ENCODE measurements at places on chromosomes 5 and 9.

DNA sequence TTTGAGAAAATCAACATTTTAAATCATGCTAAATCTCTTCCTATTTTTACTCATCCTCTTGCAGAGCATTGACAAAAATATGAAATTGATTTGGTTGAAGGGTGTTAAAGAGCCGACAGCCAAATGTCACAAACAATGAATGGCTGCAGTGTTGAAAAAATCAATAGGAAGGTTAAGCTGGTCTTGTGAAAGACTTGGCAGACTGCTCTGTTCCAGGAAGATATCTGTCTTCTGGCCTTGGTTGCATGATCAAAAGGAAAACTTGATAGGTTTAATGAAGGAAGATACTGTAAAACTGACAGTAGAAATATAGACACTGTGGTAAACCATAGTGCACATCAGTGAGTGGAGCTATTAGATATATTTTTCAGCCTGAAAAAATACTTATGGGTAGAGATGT lies 103.6 kb downstream of the PBX3 start:
- no peak for DNase-seq

DNA sequence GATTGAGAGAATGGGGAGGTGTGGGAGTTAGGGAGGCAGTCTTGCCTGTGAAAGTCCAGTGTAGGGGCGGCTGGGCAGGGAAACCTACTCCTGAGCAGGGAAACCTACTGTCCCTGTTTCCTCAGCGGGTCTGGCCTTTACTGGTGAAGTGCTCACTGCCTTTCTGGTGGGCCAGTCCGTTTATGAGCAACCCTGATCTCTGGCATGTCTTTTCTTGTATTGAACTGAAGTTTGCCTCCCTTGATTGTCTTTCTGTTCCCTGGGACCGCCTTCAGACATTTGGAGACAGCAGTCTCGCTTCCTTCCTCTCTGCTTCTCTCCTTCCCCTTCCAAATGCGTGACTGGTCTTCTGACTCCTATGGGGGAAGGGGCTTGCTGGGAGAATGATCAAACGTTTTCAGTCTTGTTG lies 2.9 kb downstream of the SNX18 start:
- no peak for DNase-seq

DNA sequence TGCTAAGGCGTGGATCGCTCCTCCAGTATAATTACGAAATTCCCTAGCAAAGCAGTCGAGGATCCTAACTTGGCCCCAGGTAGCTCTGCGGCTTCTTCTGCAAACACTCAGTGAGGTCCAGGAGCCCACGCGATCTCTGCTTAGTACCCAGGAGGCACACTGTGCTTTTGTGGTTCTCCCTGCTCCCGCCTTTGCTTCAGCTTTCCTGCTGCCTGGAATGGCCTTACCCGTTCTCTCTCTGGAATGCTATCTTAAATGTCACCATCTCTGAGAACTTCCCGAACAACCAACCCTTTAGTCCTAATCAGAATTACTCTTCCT lies 639 bp downstream of the INVS start:
- DNase-seq, result no peak

DNA sequence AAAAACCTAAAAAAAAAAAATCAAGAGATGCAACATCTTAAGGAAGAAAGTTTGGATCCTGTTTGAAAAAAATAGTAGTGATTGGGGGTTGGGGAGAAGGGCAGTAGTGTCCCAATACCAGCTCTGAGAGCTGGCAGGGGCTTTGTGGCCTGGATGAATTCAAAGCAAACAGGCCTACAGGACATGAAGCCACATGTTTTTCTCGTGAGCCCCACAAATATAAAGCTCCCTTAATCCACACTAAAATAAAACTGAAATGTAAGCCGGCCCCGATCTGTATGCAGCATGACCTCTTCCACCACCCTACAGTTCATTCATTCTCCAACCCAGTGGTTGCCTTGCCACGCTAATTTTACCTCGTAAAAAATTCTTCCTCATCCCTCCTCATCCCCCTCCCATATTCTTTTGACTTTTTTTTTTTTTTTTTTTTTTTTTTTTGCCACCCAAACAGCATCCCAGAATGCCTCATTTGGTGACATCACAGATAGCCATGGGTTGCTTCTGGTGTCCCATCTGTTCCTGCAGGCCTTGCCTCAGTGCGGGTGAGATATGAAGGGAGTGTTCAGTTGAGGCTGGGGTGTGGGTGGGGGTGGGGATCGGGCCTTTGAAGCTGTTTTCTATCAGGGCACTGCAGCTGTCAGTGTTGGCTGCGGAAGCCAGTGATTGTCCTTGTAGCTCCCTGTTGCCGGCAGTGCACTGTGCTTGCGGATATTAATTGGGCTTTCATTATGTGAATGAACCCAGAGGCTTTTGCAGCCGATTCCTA lies 81.6 kb upstream of the NFIB start:
- DNase-seq, result no peak

GRCh38 chr5:57494104-57495098 lies 11.8 kb upstream of the ACTBL2 start:
- no peak for DNase-seq

Measured in T-helper 9 cell (primary cell).